Neural crest cell (in vitro differentiated cells): ENCODE measurements at places on chromosomes 12 and 14. TPM values are rescaled to one million over a fixed set of nuclear protein-coding genes. Genes with fewer than 3 reads are reported as not detected.

GNB3 gene
- total RNA-seq: 21.2 and 22.2 TPM in 2 replicates

GDF3 gene
- total RNA-seq: not detected in 2 replicates

FOXM1 gene
- total RNA-seq: 147 and 149 TPM in 2 replicates

COX8C gene
- total RNA-seq: not detected in 2 replicates
